ENCODE measurements at places on chromosomes 11 and 22.

GRCh38 chr11:111310088-111310487 lies 11.7 kb downstream of the POU2AF3 start:
- DNase-seq = no peak

DNA sequence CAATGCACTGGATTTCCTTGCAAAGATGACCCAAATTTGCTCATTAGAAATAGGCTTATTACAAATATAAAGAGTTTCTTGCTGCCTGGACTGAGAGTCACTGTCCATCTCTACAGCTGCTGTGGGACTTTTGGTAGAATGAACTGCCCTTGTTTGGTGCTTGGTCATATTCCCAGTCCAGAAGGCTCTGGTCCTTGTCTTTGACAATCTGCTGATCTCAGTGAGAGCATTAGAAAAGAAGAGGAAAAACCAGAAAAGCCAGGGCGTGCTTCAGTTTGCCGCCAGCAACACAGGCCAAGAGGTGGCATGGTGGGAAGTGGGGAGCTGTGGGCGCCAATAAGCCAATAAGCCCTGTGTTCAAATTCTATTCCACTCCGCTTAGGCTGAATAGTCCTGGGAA lies 48.2 kb upstream of the PARVA start:
- DNase-seq = no peak

DNA sequence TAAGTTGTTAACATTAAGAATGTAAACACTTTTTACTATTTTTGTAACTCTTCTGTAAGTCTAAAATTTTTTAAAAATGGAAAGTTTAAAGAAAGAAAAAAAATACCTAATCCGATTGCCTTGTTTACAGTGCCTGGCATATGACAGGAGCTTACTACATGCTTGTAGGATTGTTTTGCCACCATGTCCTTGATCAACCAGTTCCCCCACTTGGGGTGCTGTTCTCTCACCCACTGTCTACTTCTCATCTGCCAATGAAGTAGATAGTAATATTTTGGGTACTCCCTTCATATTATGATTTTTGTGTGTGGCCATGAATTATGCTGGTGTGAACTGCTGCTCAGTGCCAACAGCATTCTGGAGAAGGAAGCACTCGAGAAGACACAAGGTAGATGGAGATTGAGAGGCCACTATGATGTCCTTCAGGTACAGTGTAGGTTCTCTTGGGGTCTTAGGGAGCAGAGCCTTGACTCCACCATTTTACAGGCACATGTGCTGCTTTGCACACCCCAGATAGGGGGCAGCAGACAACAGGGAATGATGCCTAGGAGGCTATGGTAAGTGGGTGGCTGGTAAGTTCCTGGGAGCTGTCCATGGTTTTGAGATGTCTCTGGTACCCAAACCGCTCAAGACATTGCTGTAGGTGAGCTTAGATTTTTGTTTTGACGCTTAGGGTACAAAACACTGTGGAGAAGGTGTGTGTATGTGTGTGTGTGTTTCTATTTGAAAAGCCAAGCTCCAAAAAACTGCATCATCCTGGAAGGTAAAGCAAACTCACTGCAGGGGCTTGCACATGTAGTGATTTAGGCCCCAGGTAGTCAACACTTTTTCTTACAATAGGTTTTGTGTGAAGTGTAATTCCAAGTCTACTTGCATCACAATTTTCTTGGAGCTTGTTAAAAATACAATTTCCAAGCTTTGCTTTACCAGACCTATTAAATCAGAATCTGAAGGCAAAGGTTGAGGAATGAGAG lies 494.5 kb upstream of the LARGE1 start:
- DNase-seq = peak; percentile 25

DNA sequence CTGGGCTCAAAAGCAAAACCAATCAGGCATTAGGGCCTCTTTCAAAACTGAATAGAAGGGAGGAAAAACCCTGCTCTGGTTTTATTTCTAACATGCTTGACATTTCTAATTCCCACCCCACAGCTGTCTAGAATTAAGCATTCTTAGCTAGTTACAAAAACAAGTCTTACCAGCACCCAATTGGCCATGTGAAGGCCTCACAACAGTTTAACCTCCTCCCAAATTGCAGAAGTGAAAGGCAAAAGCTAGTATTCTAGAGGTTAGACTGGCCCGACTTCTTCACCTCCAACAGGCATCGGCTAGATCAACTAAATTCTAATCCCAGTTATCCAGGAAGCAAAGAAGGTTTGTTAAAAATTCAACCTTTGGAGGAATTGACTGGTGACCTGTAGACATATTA lies 6.5 kb downstream of the SF1 start:
- peak; percentile 50 for DNase-seq

DNA sequence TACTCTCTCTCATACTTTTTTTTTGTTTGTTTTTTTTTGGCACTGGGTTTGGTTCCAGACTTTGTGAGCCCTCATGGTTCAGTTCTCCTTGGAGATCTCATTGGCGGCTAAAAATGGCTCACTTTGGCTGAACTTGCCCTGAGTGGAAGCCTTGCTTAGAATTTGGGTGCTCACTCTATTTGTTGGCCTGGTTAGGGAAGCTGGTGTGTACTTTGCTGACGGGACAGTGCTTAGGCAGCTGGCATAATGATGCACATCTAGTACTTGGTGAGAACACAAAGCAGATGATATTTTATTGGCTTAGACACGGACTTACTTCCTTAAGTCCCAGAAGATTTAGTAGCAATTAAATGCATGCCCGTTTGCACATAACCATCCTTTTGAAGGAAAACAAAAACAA lies 66.5 kb upstream of the GRAMD1B start:
- DNase-seq = no peak

- no peak for DNase-seq
Observed at GRCh38 chr22:29224859-29225410, 19.2 kb downstream of the EMID1 start.

DNA sequence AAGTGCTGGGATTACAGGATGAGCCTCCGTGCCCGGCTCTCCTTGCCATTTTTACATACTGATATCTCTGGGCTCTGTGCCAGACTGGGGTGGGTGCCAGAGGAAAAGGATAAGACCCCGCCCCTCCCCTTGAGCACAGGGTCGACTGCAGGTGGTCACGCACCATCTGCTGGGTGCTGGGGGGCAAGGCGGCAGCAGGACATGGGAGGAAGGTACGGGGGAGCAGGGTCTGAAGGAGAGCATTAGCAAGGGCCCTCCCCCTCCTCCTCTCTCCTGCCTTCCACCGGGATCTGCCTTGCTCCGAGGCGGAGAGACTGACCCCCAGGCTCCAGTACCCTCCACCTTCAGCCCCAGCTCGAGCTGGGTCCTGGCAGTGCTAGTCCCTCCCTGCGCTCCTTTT lies 9.7 kb upstream of the PGA3 start:
- no peak for DNase-seq

DNA sequence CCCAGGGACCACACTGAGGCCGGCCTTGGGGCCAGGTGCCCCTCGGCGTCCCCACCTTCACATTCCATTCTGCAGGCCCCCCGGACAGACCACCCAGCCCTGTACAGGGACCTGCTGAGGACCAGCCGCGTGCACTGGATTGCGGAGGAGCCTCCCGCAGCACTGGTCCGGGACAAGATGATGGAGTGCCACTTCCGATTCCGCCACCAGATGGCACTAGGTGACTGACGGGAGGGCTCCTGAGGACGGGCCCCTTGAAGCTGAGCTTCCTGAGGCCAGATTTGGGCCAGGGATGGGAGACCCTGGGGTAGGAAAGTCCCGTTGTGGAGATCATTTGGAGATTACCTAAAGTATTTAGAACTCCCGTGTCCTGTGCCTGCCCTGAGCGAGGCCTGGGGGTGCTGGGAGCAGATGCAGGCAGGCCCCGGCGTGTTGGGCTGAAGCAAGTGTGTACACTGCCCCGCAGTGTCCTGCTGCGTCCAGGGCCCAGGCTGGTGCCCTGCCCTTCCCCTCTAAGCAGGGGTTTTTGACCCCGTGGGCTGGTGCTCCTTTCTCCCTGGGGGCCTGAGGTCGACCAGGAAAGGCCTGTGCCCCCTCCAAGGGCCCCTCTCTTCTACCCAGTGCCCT lies 20.0 kb downstream of the TRMU start:
- peak; percentile 84 for DNase-seq

GRCh38 chr11:70836071-70836470 lies 416.3 kb downstream of the SHANK2 start:
- no peak for DNase-seq

DNA sequence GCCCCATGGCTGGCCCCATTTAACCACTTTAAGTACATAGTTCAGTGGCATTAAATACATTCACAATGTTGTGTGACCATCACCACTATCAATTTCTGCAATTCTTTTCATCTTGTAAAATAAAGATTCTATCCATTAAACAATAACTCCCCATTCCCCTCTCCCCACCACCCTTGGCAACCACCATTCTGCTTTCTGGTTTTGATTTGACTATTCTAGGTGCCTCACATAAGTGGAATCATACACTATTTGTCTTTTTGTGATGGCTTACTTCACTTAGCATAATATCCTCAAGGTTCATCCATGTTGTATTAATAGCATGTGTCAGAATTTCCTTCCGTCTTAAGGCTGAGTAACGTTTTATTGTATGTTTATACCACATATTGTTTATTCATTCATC lies 7.0 kb downstream of the MYO7A start:
- no peak for DNase-seq

GRCh38 chr11:96388891-96389719 lies 607 bp downstream of the CCDC82 start:
- no peak for DNase-seq

DNA sequence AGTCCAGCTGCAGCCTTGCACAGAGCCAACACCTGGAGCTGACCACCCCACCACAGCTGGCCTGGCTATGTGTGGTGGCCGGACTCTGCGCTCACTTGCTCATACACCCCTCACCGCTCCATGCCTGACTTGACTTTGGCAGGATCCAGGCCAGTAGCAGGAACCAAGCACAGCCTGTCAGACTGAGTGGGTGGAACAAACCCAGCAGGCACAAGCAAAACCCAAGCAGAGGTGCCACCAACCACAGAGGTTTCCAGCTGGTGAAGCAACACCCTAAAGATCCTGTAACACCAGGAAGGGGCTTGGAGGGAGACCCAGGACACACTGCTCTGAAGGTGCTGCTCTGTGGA lies 44.9 kb upstream of the WNT11 start:
- no peak for DNase-seq

DNA sequence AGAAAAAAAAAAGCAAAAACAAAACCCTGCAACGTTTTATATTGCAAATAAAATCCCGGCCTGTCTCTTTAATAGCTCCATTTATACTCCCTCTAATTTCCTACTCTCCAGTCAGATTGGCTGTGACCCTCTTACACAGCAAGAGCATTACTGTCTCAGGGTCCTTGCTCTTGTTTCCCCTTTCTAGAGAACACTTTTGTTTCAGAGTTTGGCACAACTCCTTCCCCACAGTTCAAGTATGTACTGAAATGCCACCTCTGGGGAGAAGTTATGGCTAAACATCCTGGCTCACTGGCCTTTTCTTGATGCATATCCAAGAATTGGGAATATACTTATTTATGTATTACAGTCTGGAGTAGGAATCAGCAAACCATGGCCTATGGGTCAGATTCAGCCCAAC lies 2.6 kb downstream of the CASP12 start:
- no peak for DNase-seq

DNA sequence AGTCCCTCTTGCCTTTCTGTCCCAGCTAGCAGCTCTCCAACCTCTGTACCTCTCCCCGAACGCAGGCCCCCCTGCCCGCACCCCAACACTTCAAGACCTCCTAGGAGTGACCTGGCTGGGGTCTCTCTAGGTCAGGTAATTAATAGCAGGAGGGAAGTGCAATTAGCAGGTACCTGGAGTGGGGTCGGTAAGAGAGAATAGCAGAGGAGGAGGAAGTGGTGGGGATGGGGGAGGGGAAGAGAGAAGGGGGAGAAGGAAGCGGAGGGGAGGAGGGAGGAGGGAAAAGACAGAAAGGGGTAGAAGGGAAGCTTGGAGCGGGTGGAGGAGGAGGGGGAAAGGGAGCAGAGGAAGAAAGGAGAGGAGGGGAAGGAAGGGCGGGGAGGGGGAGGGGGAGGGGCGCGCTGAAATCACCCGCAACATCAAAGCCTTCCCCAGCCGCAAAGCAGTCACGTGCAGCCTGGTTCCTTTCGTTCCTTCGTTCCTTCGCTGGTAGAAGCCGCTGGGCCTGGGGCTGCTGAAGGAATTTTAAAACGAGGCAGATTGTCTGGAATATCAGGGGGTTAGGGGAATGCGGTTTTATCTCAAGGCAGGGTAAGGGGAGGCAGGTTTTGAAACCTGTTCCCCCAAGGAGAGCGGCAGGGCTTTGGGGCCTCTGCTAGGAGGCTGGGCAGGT lies 29.3 kb upstream of the TCF20 start:
- DNase-seq = peak; percentile 55

DNA sequence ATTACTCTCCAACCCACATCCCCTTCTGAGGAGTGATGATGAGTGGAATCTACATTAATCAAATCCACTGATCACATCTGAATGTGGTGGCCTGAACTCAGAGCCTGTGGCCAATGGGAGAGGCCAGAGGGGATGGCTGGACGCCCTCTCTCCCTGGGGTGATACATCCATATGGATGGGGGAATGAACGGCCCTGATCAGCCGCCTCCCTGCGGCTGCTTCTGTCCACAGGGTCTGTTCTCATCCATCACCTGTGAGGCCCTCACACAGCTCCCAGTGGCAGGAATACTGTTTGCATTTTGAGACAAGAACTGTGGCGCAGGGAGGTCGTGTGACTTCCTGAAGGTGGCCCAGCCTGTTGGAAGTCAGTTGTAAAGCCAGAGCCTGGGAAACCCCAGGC lies 78.3 kb upstream of the SHISAL1 start:
- no peak for DNase-seq

DNA sequence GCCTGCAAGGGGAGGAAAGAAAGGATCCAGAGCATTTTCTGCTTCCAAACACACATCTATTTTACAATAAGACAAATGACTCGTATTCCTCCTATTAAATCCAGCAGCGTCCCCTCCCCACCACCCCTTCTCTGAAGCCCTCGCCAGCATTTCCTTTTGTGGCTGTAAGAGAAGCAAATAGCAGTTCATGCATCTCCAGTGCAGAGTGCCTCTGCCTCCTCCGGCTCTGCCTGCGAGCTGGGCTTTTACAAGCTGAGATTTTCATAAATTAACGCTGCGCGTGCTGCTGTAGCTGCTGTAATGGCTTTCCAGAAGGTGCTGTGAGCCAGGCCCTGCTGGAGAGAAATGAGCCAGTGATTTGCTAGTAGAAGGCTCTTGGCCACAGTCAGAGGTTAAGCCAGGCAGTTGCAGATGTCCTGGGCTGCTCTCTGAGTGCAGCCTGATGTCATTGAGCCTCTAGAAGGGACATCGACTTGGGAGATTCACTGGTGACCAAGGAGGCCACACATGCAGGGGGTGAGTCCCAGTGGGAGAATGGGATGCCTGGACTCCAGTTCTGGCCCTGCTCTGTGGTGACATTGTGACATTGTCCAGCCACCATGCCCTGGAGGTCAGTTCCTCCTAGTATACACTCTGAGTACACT lies 134.5 kb upstream of the NAV2 start:
- no peak for DNase-seq

GRCh38 chr11:12669930-12670329 lies 4.3 kb upstream of the TEAD1 start:
- DNase-seq = no peak

- DNase-seq = no peak
Observed at GRCh38 chr11:69344570-69345145, 50.7 kb downstream of the MYEOV start.
